ENCODE measurements at places on chromosomes 11 and 22.

GRCh38 chr11:132821014-132821413 lies 711.3 kb downstream of the OPCML start:
- no peak for DNase-seq

- DNase-seq = no peak
Observed at GRCh38 chr22:49786976-49787706, 40.5 kb downstream of the BRD1 start.

- DNase-seq = no peak
Observed at GRCh38 chr11:122863704-122864326, 18.7 kb upstream of the JHY start.

- DNase-seq = no peak
Observed at GRCh38 chr11:37171451-37171850, 573.4 kb upstream of the RAG2 start.

GRCh38 chr11:96065379-96065778 lies 141.5 kb upstream of the MTMR2 start:
- DNase-seq = no peak

DNA sequence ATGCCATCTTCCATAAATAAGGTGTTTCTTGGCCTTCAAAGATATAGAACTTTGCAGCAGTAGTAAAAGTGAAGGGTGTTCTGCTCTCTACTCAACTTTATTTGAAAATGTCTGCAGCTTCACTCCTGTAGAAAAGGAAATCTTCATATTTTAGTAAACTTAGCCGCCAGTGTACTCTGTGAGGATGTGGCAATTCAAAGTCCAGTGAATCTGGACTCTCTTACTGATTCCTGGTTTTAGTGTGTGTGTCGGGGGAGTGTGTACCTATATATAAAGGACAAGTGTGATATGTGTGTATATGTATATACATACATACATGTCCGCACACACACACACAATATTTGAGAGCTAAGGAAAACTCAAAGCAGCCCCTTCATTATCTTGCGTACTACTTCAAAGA lies 134.3 kb upstream of the LDLRAD3 start:
- DNase-seq = no peak

DNA sequence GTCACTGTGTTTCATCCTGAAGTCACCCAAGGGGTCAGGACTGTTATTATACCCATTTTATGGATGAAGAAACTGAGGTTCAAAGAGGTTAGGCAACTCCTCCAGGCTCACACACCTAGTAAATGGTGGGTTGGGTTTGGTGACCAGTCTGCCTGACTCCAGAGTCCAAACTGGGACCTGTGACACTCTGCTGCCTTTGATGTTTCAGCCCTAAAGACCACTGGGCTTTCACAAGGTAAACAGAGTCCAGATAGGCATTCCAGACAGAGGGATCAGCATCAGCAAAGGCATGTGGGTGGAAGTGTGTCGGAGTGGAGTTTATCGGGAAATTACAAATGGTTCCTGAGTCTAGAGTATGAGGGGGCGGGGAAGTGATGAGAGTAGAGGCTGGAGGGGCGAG lies 38.5 kb downstream of the MICAL2 start:
- DNase-seq = no peak

DNA sequence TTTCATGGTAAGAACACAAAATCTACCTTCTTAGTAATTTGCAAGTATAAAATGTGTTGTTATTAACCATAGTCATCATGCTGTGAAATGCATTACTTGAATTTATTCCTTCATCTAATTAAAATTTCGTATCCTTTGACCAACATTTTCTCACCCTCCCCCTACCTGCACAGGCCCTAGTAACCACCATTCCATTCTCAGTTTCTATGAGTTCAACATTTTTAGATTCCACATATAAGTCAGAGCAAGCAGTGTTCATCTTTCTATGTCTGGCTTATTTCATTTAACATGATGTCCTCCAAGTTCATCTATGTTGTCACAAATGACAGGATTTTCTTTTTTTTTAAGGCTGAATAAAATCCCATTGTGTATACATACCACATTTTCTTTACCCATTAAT lies 43.5 kb upstream of the CCDC179 start:
- DNase-seq = no peak

DNA sequence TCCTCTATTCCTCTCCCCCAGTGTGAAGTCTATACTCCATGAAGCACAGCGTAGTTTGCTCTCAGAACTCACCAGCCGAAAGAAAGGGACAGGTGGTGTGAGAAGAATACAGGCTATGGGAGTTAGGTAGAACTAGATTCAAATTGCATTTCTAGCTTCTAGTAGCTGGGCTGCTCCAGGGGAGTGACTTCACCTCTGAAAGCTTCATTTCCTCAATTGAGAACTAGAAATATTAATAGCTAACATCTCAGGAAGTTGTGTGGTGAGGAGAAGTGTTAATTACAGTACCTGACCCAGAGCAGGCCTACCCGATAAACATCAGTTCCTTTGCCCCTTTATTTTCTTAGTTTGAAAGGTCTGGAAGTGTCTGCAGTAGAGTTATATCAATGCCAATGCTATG lies 484.7 kb upstream of the TENM4 start:
- no peak for DNase-seq

DNA sequence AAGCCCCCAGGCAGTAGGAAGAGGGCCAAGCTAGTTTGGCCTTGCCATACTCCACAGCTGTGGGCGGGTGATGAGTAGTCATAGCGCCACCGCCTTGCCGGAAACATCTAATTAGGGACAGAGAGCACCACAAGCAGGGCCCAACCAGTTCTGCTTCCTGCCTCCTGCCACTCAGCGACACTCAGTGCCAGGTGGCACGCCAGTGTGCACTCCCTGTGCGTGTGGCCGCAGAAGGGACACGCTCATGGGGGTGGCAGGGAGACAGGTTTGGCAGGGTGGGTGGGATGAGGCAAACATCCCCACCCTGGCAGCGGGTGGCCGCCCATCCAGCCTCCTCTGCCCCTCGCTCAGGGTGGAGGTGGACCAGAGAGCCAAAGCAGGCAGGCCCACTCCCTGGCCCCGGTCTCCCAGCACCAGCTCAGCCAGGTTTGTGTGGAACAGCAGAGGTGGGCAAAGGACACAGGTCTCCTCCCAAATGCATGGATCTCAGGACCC lies 4.9 kb downstream of the OVOL1 start:
- no peak for DNase-seq

- DNase-seq = no peak
Observed at GRCh38 chr22:36330655-36331305, 57.0 kb downstream of the MYH9 start.

DNA sequence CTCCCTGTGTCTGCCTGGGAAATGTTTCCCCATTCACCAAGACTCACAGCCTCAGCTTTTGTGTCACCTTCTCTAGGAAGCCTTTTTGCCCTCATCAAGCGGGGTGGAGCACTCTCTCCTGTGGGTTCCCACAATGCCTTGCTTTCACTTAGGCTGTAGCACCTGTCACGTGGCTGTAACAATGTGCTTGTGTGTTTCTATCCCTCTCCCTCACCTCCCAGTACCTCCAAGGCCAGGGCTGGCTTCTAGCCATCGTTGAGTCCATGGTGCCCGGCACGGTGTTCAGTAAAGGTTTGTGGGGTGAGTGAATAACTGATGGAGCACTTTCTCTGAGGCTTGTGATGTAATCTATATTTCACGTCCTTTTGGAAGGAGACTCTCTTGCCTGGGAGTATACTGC lies 153.2 kb downstream of the TTC17 start:
- no peak for DNase-seq

DNA sequence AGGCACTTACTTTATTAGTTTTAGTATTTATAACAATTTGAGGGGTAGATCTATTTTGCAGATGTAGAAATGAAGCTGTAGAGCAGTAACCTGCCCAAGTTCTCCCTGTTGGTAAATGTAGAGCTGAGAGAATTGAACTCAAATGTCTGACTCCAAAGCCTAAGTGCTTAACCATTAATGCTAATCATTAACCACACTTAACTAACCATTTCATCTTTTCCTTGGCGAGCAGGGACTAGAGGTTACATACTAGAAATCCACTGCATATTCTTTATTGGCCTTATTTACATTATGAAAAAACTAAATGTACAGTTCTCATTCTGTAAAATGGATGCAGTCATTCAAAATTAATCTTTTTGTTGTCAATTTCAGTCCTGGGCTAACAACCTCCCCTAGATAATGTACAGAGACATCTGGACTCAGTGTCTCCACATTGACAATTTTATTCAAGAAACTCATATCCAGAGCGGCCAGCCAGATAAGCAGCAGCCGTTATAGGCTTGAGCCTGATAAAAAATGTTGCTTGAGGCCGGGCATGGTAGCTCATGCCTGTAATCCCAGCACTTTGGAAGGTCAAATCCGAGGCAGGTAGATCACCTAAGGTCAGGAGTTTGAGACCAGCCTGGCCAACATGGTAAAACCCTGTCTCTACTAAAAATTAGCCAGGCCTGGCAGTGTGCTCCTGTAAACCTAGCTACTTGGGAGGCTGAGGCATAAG lies 76.7 kb upstream of the PICALM start:
- no peak for DNase-seq

DNA sequence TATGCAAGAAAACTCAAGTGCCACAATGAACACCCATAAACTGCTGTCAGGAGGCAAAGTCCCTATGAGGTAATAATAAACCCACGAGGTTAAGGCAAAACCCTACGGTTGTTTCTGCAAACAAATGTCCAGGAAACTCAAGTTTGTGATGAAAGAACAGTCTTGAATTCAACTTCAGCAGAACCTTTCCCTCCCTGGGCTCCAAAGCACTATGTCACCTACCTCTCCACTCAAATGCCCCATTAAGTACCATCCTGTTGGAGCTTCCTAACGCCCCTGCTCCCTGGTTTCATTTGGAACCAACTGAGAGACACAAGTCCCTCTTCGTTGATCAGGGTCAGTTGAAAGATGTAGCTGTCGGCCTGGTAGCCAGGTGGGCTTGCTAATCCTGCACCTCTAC lies 2.6 kb upstream of the C11orf91 start:
- DNase-seq = no peak

- no peak for DNase-seq
Observed at GRCh38 chr11:56948991-56949515, 39.7 kb upstream of the OR5AK2 start.

DNA sequence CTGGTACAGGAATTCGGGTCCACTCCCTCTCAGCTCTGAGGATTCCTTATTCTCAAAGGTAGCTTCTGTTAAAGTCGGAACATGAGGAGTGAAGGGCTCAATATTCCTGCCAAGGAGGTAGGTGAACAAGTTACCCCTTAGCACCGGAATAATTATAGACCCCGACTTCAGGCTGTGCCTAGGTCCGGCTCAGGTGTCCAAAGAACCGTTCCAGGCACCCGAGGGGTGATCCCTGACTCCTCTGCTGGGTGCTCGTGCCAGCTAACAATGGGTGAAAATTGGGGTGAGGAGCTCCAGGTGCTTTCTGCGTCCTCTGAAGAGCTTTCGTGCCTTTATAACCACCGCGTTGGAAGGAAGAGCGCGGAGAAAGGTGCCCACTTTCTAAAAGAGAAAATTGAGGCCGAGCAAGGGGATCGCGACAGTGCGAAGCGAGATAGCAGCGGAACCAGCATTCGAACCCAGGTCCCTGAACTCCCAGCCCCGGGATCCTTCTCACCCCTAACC lies 393 bp downstream of the CYB561A3 start:
- no peak for DNase-seq

GRCh38 chr11:9529334-9529650 lies 44.2 kb upstream of the WEE1 start:
- peak; percentile 23 for DNase-seq

DNA sequence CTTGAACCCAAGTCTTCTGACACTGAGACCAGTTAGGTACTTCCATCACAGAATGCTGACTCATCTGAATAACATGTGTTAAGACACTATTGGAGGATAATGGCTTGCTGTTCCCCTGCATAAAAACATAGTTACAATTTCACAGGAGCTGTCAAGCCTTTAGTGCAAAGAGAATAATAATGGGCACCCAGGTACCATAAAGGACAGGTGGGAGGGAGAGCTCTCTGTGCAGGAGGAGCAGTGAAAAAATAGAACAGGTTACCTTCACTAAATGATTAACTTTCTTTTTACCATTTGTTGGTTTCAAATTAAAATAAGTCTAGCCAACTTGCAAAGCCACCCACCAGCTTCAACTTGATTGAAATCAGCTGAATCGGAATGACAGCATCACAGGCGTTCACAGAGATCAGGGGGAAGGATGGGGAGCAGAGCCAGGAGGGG lies 173.2 kb downstream of the DSCAML1 start:
- DNase-seq = no peak

- no peak for DNase-seq
Observed at GRCh38 chr11:131629925-131630540, 259.6 kb downstream of the NTM start.

DNA sequence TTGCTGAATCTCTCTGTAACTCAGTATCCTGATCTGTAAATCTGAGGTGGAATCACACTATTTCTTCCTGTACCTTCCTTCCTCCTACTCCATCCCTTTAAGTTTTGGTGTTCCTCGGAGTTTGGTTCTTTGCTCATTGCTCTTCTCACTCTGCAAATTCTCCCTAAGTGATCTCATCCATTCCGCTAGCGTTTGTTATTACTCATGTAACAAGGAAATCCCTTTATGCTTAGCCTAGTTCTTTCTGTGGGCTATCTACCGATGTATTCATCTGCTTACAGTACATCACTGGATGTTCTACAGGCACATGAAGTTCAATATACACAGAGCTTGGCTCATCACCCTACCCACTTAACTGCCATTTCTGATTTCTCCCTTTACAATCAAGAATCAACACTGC lies 1.6 kb upstream of the CEP295 start:
- DNase-seq = no peak

GRCh38 chr11:94956963-94957362 lies 16.4 kb downstream of the CWC15 start:
- no peak for DNase-seq

- no peak for DNase-seq
Observed at GRCh38 chr11:45104790-45105084, 41.7 kb upstream of the PRDM11 start.

GRCh38 chr22:36988075-36988832 lies 31.0 kb downstream of the TST start:
- no peak for DNase-seq

- no peak for DNase-seq
Observed at GRCh38 chr22:31341386-31342088, 4.6 kb downstream of the PATZ1 start.

DNA sequence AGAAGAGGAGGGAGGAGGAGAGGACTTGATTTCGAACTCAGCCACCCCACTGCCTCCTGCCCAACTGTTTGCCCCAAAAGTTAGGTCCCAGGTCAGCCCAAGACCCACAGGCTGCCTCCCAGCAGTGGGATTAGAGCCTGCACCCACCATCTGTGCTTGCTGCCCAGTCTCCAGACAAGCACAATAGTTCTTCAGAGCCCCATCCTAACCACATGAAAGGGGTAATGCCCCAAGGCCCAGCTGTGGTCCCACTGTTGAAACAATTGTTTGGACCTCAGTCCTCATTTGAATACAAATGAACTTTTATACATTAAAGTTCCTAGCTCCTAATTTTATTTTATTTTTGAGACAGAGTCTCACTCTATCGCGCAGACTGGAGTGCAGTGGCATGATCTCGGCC lies 5.4 kb upstream of the VPS51 start:
- DNase-seq = no peak
